Suprapubic skin (tissue), 4 donors: ENCODE measurements at places on chromosomes 1 and 21.

DNA sequence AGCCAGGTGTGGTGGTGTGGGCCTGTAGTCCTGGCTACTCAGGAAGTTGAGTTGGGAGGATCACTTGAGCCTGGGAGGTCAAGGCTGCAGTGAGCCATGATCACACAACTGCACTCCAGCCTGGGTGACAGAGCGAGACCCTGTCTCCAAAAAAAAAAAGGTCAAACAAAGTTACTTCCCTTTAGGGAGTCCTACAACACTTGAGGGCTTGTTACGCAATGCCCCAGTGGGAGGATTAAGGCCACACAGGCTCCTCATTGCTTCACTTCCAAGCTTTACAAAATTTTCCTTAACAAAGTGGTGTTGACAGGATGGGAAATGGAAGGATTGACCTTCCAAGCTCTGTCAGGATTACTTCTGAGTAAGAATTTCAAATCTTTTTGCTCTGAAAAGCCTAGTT lies 6.2 kb upstream of the EXTL1 start:
- H3K27ac ChIP-seq = no peak overlapping the region
- no peaks in the 10 kb centered on the region for H3K27me3 ChIP-seq
- H3K4me1 ChIP-seq = peaks cover 8% of the 10 kb centered on the region
- no peaks in the 10 kb centered on the region for H3K36me3 ChIP-seq
- H3K4me3 ChIP-seq = no peak overlapping the region

DNA sequence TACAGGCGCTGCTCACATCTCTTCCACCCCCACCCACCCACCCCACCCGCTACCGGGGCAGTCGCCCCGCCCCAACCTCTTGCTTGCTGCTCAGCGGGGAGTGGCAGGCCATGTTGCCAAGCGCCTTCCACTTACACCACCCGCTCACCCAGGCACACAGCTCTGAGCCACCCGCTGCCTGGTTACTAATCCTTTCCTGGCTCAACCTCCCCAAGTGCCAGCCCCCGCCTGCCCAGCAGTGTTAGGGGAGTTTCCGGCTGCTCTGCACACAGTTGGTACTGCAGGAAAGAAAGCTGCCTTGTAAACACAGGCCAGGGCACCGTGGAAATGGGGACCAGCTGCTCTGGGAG lies 56.2 kb downstream of the LACTBL1 start:
- no peaks in the 10 kb centered on the region for H3K36me3 ChIP-seq
- H3K27ac ChIP-seq = no peak overlapping the region
- H3K4me3 ChIP-seq = no peak overlapping the region
- peaks cover 5% of the 10 kb centered on the region for H3K27me3 ChIP-seq
- no peak for DNase-seq

DNA sequence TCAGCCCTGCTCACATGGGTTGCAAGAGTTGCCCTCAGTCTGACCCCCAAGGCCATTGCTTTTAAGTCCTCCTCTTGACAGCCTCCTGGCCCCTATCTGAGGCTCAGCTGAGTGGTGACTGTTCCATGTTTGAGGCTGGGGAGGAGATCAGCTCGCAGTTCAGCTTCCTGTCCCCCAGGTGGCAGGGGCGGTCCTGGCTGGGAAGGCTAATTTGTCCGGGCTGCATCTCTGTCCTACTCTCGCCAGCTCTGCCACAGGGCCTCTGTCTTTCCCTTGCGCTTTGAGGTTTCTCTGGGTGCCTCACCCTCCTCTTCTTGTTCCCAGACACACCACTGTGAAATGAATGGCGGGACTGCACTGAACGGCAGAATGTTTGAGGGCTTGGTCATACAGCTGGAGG lies 157.3 kb downstream of the KCNJ6 start:
- DNase-seq = no peak
- no peaks in the 10 kb centered on the region for H3K4me1 ChIP-seq
- peaks cover 3% of the 10 kb centered on the region for H3K27me3 ChIP-seq
- H3K27ac ChIP-seq = no peak overlapping the region
- no peak overlapping the region for H3K4me3 ChIP-seq

DNA sequence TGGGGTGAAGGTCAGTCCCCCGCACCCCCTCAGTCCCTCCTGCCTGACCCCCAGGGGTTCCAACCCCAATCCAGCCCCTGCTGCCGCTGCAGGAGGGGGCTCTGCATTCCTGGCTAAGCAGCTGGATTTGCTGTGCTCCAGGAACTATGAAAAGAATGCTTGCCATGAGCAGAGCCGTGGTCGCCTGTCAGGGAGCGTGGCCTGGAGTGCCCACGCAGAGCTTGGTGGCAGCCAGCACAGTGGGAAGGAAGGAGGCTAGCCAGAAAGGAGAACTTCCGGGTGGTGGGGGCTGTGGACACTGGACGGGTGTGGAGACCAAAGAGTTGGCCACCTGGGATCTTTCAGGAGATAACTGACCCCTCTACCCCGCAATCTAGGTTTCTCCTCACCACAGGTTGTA lies 5.6 kb downstream of the COL8A2 start:
- no peak overlapping the region for H3K4me3 ChIP-seq
- no peaks in the 10 kb centered on the region for H3K36me3 ChIP-seq
- no peak for DNase-seq
- H3K4me1 ChIP-seq = peaks cover 21% of the 10 kb centered on the region
- H3K27ac ChIP-seq = no peak overlapping the region

- no peaks in the 10 kb centered on the region for H3K4me1 ChIP-seq
- no peaks in the 10 kb centered on the region for H3K27me3 ChIP-seq
- no peak for DNase-seq
- H3K27ac ChIP-seq = no peak overlapping the region
- H3K36me3 ChIP-seq = no peaks in the 10 kb centered on the region
These were observed 95.0 kb upstream of the GORAB start for GRCh38 chr1:170436928-170437327.

DNA sequence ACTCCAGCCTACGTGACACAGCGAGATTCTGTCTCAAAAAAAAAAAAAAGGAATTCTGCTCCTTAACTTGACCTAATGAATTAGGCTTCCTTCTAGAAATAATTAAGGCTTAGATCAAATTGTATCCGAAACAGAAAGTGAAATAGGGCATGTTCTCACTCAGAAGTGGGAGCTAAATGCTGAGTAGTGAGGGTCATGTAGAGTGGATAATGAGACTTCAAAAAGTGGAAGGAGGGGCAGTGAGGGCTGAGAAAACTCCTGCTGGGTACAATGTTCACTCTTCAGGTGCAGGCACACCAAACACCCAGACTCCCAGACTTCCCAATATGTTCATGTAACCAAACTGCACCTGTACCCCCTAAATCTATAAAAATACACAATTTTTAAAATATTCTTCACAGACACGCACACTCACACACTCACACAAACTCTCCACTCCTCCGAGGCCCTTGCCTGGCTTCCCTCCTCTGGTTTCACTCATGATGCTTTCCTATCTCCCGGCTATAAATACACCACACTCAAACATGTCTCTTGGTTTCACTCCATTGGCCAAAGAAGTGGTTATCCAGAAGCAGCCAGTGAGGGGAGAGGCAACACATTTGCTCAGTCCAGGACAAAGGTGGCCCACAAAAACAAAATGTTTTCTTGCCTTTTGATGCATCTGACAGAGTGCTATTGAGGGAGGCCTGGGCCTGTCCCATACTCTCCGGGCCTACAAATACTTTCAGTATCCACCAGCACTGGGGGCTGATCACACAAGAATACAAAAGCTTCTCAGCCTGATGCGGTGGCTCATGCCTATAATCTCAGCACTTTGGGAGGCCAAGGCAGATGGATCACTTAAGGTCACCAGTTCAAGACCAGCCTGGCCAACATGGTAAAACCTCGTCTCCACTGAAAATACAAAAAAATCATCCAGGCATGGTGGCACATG lies 249.2 kb downstream of the TOMM20 start:
- H3K4me1 ChIP-seq = peaks cover 17% of the 10 kb centered on the region
- H3K36me3 ChIP-seq = no peaks in the 10 kb centered on the region
- no peaks in the 10 kb centered on the region for H3K27me3 ChIP-seq
- DNase-seq = no peak

GRCh38 chr21:45470773-45471524 lies 66.0 kb downstream of the COL18A1 start:
- no peaks in the 10 kb centered on the region for H3K27me3 ChIP-seq
- no peak for DNase-seq
- H3K36me3 ChIP-seq = peaks cover 17% of the 10 kb centered on the region
- H3K4me3 ChIP-seq = peak overlapping the region; percentile 13
- peaks cover 53% of the 10 kb centered on the region for H3K4me1 ChIP-seq
- peak overlapping the region; percentile 86 for H3K27ac ChIP-seq

DNA sequence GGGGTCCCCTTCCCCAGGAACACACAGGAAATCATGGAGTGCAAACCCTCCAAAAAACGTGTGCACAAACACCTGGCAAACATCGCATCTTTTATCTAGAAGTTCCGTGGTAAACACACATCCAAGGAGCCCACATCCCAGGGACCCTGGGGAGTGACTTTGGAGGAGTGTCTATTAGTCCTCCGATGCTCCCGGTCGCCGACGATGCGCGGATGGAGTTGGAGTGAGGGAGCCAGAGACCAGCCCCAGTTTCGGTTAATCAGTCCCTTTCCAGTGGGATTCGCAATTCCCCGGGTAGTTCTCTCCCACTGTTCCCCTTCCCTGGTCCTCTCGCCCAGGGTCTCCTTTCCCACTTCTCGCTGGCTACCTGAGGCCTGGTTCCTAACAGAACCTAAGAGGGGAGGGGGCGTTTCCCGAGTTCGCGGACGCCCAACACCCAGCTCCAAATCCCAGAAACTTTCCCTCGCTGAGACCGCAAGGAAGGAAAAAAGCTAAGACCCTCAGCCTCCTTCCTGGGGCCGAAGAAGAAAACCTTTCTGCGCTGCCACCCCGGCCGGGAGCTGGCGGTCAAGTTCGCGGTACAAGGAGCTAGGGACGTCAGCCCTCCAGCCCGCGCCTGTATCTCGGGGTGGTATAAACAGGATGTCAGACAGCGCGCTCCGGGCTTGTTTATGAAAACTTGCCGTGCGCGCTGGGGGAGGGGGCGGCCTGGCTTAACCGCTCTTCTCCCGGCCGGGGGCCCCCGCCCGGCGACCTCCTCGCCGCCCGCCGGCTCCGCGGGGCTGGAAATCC lies 787 bp downstream of the JAK1 start:
- no peaks in the 10 kb centered on the region for H3K27me3 ChIP-seq
- no peaks in the 10 kb centered on the region for H3K36me3 ChIP-seq
- peaks cover 44% of the 10 kb centered on the region for H3K4me1 ChIP-seq
- H3K27ac ChIP-seq = peak overlapping the region; percentile 97
- peak; percentile 88 for DNase-seq

DNA sequence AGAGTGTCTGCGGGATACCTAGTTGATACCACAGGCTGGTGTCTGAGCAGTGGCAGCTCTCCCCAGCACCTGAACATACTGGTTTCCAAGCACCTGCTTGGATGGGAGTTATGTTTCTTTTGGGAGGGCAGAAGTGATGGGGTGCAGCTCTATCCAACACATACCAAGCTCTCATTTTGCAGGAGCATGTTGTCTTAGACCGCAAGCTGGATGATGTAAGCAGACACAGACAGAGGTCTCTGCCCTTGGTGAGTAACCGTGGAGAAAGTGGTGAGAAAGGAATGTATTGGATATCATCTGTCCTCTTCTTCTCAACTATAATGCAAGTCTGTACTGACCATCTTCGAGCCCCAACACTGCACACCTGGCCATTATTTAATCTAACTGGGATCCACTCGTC lies 37.4 kb downstream of the ZNF496 start:
- H3K36me3 ChIP-seq = peaks cover 1% of the 10 kb centered on the region
- no peaks in the 10 kb centered on the region for H3K4me1 ChIP-seq
- H3K4me3 ChIP-seq = no peak overlapping the region
- no peaks in the 10 kb centered on the region for H3K27me3 ChIP-seq
